ENCODE measurements at places on chromosomes 2 and 18. TPM values are rescaled to one million over a fixed set of nuclear protein-coding genes. Genes with fewer than 3 reads are reported as not detected.

The FBXO15 gene
- 0.63 TPM for total RNA-seq

The NGEF gene
- total RNA-seq: 0.21 TPM

The ARHGAP25 gene
- total RNA-seq: 28.2 TPM

The DHRS9 gene
- total RNA-seq: 0.42 TPM

The CFAP65 gene
- 0.10 TPM for total RNA-seq

The MAP3K2 gene
- 153 TPM for total RNA-seq

The NFU1 gene
- total RNA-seq: 19.5 TPM

The CCDC195 gene
- not detected for total RNA-seq

The CCDC148 gene
- total RNA-seq: 0.42 TPM

The CD8B gene
- total RNA-seq: 41.9 TPM

The MPPE1 gene
- total RNA-seq: 30.7 TPM

The CYTIP gene
- 766 TPM for total RNA-seq

The ASB18 gene
- not detected for total RNA-seq

The SMC6 gene
- total RNA-seq: 9.2 TPM

The IL1RN gene
- total RNA-seq: 203 TPM

The USP40 gene
- total RNA-seq: 6.7 TPM

The DSG4 gene
- not detected for total RNA-seq

The MC4R gene
- total RNA-seq: not detected

The SLC5A7 gene
- under 0.01 TPM for total RNA-seq

The IMPACT gene
- total RNA-seq: 13.6 TPM

The STPG4 gene
- total RNA-seq: 1.2 TPM

The MRPL19 gene
- 11.5 TPM for total RNA-seq

The NEDD4L gene
- 8.7 TPM for total RNA-seq

The CYP26B1 gene
- under 0.01 TPM for total RNA-seq

The KRCC1 gene
- total RNA-seq: 3.5 TPM

The NYAP2 gene
- total RNA-seq: 0.10 TPM

The CPS1 gene
- total RNA-seq: 0.42 TPM

The SLC9A2 gene
- total RNA-seq: not detected

The TUBA3E gene
- total RNA-seq: not detected

The TUBA4B gene
- not detected for total RNA-seq

The HRH4 gene
- total RNA-seq: 0.42 TPM

The CHST9 gene
- 0.10 TPM for total RNA-seq

The VIT gene
- not detected for total RNA-seq

The CNDP1 gene
- not detected for total RNA-seq

The SLC4A5 gene
- total RNA-seq: 6.7 TPM

The SLC9A4 gene
- under 0.01 TPM for total RNA-seq

The NIFK gene
- total RNA-seq: 33.1 TPM

The PFN4 gene
- not detected for total RNA-seq

The TTN gene
- total RNA-seq: 47.6 TPM

The USP37 gene
- total RNA-seq: 20.0 TPM

The NT5C1B gene
- total RNA-seq: not detected

The LRATD1 gene
- under 0.01 TPM for total RNA-seq

The TRPM8 gene
- not detected for total RNA-seq

Data from mononuclear cell (primary cell).